ENCODE measurements at places on chromosomes 5 and 9.
A peak's percentile ranks its signal among the peaks of the same experiment; 100 is the strongest.

DNA sequence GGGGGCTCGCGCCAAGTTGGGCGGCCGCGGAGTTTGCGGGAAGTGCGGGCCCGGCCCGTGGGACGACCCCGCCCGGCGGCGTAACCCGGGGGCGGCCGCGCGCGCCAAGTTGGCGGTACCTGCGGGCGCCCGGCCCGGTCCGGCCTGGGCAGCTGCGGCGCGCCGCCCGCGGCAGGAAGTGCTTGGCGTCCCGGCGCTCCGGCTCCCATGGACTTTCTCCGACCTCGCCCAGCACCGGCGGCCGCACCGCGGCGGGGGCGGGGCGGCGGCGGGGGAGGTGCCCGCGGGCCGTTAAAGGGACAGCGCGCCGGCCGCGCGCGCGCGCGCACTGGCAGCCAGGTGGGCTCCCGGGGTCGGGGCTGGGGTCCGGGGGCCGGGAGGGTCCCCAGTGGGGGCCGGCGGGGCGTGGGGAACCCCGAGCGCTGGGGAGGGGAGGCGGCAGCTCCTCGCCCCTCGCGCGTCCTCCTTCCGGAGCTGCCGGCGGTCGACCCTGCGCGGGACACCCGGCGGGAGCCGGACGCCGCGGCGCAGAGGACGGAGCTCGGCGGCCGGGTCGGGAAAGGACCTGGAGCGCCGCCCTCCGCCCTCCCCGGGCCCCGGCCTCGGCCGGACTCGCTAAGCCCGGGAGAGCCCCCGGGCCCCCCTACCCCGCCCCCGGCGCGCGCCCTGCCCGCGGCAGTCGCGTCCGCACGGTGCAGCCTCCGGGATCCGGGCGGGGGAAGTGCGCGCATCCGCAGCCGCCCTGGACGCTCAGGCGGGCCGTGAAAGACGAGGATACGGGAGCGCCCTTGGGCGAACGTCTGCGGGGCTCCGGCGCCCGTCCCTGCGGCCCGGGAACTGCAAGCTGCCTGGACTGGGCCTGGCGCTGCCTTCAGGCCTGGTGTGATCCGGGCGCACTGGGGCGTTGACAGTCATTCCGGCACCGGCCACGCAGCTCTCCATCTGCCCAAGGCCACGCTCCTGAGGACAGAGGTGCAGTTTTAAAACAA, at the start of gene NACC2:
TSS of gene NACC2 (minus strand) at position 220 of the 989 bp plus-strand sequence. CDS start 44,768 bp downstream, outside the sequence.
- DNase-seq = peak; percentile 24

DNA sequence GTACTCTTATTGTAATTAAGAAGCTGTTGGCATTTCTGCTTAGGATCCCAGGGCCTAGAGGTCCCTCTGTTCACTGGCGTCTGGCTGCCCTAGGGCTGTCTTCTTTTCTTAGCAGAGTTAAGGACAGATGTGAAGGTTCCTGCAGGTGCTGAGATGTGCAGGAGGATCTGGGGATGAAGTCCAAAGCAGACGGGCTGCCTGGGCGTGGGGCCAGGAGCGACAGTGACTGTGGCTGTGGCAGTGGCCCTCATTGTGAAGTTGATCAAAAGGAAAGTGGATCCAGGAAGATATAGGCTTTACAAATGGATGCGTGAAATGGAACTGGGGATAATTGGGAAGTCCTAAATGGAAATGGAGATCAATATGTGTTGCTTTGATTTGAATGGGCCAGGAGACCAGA, 19.1 kb upstream of the SH3PXD2B start:
- no peak for DNase-seq

DNA sequence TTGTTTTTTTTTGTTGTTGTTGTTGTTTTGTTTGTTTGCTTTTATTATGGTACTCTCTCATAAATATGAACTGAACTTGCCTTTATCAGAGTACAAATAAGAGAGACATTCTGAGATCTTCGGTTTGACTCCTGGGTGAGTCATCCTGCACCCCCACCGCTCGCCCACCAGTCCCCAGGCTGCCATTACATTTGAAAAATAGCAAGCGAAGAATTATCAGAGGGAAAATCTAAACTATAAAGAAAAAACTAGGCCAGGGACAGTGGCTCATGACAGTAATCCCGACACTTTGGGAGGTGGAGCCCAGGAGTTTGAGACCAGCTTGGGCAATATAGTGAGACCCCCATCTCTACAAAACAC, 122.1 kb upstream of the MAP3K1 start:
- no peak for DNase-seq

GRCh38 chr9:137836831-137837241, 40.7 kb upstream of the CACNA1B start:
- no peak for DNase-seq

- no peak for DNase-seq
These were observed 12.6 kb upstream of the LPCAT1 start for GRCh38 chr5:1536322-1536845.

DNA sequence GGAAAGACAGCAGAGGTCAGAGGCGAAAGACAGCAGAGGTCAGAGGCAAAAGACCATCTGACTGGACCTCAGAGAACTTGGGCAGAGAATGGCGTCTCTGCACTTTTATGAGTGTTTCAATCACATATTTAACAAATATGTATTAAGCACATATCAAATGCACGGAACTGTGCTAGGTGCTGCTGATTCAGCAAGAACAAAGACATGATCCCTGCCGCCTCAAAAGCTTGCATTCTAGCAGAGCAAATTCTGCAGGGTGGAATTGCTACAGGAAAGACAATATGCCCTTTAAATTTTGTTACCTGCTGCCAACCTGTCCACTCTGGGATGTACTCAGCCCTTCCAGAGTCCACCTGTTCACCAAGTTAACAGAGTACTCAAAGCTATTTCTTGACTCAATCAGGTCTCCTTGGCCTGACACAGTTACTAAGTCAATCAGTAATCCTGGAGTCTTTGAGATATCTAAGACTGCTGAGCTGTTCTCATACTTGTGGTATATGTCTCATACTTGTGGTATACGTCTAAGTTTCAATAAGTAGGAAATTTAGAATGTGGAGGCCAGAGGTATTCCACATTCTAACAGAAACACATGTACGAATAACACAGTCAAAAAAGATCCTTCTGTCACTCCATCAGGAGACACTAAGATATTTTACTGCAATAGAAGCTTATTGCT, 131.8 kb downstream of the GNAQ start:
- DNase-seq = no peak

DNA sequence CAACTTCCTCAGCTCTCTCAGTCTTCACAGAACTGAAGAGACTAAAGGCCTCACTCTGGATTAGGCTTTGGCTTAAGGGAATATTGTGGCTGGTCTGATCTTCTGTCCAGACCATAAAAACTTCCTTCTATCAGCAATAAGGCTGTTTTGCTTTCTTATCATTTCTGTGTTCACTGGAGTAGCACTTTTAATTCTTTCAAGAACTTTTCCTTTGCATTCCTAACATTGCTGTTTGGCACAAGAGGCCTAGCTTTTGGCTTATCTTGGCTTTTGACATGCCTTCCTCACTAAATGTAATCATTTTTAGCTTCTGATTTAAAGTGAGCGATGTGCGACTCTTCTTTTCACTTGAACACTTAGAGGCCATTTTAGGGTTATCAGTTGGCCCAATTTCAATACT, 88.7 kb upstream of the ACOT12 start:
- no peak for DNase-seq

DNA sequence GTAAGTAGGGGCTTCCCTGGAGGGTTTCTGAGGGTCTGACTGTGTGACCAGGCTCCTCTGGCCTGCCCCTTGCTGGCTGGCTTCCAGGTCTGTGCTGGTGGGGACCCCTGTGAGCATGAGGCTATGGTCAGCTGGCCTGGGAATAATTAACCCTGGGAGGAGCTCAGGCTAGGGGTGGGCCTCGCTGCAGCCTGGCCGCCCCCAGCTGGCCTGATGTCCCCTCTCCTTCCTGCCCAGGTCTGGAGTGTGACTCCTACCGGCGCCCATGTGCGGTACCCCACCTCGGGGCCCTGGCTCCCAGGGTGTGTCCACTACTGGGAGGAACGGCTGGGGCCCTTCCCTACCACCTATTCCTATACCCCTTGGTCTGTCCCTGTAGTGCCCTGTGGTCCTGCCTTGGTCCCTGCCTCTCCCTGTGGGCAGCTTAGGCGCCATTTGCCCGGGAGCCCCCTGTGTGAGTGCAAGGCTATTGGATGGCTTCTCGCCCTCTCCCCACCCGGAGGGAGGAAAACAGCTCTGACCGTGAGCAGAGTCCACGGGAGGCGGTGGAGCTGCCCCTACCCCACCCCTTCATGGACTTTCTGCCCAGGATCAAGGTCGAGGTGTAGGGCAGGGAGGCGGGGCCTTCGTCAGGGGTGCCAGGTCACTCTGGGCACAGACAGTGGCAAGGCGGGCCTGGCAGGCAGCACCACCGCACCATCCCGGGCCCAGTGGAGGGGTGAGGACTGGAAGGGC, 9.4 kb downstream of the RXRA start:
- no peak for DNase-seq

GRCh38 chr5:17663182-17663581, 28.9 kb downstream of the TAF11L14 start:
- DNase-seq = no peak

- DNase-seq = no peak
These were observed 59.1 kb downstream of the TLR4 start for GRCh38 chr9:117763314-117763713.

- DNase-seq = no peak
These were observed 17.8 kb downstream of the PPARGC1B start for GRCh38 chr5:149747833-149748366.

GRCh38 chr5:32984851-32985610, 273.9 kb downstream of the NPR3 start:
- DNase-seq = no peak

- DNase-seq = no peak
These were observed 97.3 kb downstream of the ZNF462 start for GRCh38 chr9:106960258-106960657.

DNA sequence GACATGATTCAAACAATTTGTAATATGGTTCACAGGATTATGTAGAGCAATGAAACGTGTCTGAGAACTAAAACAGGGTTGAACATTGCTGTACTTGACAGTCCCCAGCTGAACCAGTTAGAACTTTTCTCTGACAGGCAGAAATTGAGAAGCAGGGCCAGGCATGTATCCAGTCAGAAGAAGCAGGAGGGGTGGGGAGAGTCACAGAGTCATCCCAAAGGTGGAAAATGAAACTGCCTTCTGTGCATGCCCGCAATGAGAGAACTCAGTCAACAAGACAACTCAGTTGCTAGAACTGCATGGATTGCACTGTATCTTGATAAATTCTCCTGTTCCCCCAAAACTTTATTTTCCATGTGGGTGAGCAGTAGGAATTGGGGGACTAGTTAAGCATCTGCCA, 72.9 kb upstream of the PRLR start:
- DNase-seq = no peak

DNA sequence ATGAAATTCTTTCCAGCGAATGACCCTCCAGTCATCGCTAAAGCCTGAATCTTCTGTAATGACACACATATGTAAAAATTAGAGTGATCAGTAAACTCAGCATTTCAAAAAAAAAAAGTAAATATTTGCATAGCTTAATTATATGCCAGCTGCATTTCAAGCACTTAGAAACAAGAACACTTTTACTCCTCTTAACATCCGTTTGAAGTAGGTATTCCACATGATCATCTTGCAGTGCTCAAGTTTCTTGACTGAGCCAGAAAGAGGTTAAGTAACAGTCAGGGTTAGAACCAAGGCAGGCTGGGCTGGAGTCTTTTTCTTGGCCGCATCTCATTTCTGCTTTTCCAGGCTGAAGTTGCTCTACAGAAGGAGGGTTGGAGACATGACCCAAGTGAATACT, 27.6 kb downstream of the EGFLAM start:
- no peak for DNase-seq

GRCh38 chr5:125582352-125582751, 835.9 kb upstream of the ZNF608 start:
- DNase-seq = no peak

- DNase-seq = no peak
These were observed 434.9 kb upstream of the SMARCA2 start for GRCh38 chr9:1580215-1580614.

- no peak for DNase-seq
These were observed 3.1 kb downstream of the EGR1 start for GRCh38 chr5:138468133-138468965.

GRCh38 chr9:127557466-127557869, 54.6 kb upstream of the STXBP1 start:
- DNase-seq = no peak

DNA sequence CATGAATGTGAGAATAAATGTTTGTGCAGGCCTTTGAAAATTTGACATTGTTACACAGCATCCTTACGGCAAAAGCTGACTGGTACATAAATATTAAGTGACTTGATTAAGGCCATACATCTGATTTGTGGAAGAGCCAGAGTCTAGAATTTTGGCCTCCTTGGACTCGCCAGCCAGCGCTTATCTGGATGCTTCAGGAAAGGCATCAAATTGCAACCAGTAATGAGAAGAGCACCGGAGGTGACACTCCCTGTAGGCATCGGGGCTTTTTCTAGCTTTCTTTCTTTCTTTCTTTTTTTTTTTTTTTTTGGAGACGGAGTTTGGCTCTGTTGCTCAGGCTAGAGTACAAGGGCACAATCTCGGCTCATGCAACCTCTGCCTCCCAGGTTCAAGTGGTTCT, 13.2 kb upstream of the IER5L start:
- no peak for DNase-seq

GRCh38 chr5:75199946-75200345, 36.7 kb downstream of the ANKRD31 start:
- no peak for DNase-seq
